Glomerular endothelial cell (primary cell): ENCODE measurements at places on chromosomes 2 and 18.

- peak; percentile 75 for DNase-seq
Observed at GRCh38 chr2:216372761-216373291, 543 bp upstream of the MARCHF4 start.

DNA sequence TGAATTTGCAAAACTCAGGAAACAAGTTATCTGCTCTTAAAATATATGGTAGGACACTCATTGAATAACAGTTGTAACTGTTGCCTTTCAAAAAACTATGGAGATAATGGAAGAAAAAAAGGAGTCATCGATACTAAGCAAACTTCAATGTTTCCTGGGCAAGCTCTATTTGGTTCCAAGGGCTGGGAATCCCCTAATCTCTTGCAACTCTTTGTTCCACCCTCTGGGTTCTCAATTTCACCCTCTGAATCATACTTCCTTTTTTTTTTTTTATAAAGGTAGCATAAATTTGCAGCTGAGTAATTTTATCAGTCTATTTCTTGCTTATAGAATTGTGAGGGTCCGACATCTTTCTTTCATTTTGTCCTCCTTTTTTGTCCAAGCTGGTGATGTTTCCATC is 36.7 kb downstream of the SLC9A4 start:
- DNase-seq: no peak

DNA sequence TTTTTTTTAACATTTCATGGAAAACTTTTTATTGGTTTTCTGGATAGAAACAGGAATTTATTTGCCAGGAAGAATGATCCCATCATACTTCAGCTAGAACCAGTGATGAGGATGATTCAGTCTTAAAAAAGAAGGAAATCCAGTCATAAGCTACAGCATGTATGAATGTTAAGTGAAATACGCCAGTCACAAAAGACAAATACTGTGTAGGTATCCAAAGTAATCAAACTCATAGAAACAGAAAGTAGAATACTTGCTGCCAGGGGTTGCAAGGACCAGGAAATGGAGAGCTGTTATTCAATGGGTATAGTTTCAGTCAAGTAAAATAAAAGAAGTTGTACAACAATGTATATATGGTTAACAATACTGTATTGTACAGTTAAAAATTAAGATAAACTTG is 21.3 kb downstream of the PSME4 start:
- no peak for DNase-seq

GRCh38 chr2:137049518-137049917 is 284.2 kb downstream of the THSD7B start:
- no peak for DNase-seq

DNA sequence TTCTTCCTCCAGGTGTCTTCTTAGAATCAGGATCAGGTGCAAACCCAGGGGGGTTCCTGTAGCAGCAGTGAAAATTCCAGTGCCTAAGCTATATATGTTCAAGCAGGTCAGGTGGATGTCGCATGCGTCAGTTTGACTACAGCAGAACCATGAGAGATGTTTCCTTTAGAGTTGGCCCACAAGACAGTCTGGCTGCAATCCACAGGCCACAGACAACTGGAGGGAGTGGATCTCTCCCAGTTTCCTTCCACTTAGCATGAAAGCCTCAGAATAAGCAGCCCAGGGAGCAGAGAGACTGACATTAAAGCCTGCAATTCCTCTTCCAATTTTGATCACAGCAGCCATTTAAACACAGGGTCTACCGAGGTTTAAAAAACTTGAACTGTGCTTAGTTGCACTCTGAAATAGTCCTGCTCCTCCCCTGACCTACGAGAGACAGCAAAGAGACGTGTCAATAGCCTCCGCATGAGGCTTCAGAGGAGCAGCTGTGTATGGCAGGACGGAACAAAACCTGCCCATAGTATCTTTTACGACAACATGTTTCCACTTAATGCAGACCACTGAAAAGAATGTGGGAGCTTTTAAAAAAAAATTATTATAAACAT is 988 bp upstream of the KCNE4 start:
- no peak for DNase-seq

DNA sequence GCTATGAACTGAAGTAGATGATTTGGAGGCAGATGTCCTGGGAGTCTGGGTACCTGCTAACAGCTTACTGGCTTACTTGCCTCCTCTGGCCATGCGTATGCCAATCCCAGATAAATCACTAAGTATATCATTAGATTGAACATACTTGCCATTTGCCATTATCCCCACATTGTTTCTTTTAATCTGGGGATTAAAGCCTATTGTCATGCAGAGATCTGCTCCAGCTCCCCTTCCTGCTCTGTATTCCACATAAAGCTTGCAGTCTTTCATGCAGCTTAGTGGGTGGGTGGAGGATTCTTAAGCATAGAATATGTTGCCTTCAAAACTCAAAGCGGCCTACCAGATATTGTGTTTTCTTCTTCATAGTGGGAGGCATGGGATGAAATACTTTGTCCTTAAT is 311.8 kb upstream of the MMADHC start:
- no peak for DNase-seq

GRCh38 chr2:197247083-197247482 is 63.5 kb downstream of the ANKRD44 start:
- no peak for DNase-seq
